ENCODE measurements at places on chromosomes 4 and X.

DNA sequence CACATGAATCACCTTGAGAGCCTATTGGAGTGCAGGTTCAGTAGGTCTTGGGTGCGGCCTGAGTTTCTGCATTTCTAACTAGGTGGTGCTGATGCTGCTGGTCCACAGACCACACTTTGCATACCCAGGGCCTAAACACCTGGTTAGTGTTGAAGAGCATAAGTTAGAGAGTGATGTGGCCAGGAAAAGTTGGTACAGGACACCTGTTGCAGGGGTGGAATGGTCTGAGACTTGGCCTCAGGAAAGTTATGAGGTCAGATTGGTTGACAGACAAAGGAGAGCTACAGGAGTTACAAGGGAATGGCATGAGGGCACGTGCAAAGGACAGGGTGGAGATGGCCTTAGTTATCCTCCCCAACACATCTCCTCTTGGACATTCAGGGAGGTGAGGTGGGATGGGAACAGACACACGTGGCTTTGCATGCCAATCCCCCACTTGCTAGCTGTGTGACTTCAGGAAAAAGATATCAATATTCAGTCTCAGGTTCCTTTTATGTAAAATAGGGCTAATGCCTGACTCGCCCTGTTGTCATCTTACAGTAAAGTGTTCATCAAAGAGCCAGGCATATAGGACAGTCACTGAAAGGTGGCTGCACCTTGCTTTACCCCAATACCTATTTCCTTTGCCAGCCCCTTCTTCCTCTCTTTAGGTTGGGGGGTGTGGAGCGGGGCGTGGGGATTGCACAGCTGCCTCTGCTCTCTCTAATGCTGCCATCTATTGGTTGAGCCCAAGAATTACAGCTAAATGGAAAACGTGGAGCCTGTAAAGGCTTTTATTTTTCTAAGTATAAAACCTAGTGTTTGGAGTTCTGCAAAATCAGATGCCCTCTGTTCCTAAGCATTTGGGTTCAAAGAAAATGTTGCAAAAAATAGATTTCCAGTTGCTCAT, 47.5 kb downstream of the ATG4A start:
- DNase-seq = no peak

- no peak for DNase-seq
Measured at GRCh38 chr4:80125252-80126177, 52.5 kb upstream of the ANTXR2 start.

GRCh38 chrX:87518504-87518903, 902 bp downstream of the KLHL4 start:
- no peak for DNase-seq

DNA sequence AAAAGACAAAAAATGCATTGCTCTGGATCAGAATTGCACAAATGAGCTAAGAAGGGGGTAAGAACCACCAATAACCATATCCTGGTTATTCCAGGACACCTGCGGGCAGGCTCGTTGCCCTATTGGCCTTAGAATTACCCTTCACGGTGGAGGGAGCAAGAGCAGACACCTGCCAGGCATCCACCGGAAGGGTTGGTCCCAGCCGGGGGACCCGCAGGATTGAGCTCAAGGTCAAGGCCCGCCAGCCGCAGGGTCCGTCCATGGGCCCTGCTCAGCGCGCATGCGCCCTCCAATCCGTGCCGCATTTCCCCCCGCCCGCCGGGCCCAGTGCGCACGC, 575 bp downstream of the SLC25A6 start:
- peak; percentile 87 for DNase-seq

DNA sequence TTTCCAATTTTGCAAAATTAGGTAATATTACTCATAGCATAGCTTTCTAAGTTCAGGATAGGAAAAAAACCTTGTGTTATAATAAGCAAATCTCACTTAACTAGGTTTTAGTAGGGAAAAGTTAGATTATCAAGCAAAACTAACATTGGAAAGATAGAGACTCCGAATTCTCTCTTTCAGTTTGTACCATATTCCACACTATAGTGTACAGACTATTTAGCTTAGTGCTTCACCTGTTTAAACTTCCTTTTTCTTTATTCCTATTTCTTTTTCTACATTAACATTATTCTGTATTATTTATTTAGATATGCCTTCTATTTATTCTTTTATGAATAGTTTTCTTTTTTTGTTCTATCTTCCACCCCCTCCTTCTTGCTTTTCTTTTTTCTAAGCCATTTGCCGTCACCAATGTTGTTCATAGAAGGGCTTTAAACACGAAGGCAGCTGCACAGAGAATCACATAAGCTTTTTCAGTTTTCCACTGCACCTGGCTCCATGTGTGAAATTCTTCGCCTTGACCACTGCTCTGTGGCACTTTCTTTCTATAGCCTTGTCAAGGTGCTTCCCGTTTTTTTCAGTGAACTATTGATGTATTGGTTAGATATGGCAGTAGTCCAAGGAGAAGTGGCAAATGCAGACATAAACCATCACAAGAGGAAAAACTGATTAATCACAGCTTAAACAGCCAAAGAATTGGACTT, 8.5 kb downstream of the PCDH10 start:
- DNase-seq = no peak

GRCh38 chr4:155271557-155271956, 63.1 kb downstream of the NPY2R start:
- no peak for DNase-seq

GRCh38 chr4:55947912-55948725, 626 bp upstream of the CEP135 start:
- no peak for DNase-seq

DNA sequence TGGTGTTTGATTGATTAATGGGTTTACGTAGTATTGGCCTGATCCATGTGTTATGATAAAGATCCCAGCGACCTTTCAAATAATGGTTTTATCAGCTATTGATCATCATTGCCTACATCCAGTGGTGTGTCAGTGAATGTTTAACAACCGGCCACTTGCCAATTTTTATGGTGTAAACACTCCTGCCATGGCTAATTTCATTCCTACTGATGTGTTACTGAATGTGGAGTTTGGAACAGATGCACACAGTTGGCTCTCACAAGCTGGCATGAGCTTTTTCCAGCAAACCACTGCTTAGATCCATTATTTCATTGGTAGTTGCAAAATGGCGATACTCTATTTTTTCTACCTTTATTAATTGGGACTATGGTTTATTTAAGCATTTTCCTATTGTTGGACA, 139.9 kb downstream of the REPS2 start:
- DNase-seq = no peak

GRCh38 chrX:103830848-103831247, 1.2 kb downstream of the RAB9B start:
- DNase-seq = no peak

DNA sequence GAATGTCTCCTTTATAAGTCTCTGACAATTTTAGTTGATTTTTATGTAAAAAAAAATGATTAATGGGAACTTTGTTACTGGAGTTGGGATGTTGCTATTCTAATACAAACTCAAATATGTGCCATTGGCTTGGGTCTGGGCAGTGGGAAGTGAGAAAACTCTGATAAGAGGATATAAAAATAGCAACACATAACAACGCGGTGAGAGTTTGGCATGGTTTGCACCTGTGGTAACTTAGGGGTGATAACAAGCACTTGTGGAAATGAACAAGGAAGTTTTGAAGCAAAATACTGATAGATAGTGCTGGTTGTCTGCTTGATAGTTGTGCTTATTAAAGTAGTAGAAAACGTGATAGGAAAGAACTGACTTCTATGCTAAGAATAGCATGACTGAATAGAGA, 743.3 kb upstream of the AGA start:
- DNase-seq = no peak

DNA sequence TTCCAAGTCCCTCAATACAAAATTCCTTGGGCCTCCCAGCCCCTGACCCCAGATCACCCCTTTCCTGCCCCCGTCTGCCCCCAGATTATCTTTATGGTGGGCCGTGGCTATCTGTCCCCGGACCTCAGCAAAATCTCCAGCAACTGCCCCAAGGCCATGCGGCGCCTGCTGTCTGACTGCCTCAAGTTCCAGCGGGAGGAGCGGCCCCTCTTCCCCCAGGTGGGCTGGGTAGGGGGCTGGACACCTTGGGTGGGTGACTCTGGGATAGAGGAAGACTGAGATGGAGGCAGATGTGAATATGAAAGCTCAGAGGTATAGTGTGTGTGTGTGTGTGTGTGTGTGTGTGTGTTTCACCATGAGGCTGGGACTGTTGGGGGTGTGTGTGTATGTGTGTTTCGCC, 9.8 kb downstream of the ARAF start:
- no peak for DNase-seq

GRCh38 chr4:48668254-48669017, 111.6 kb downstream of the FRYL start:
- DNase-seq = no peak

- DNase-seq = no peak
Measured at GRCh38 chr4:590313-590841, 14.3 kb upstream of the TMEM271 start.

- DNase-seq = no peak
Measured at GRCh38 chr4:6959261-6959660, 49.6 kb downstream of the TBC1D14 start.

DNA sequence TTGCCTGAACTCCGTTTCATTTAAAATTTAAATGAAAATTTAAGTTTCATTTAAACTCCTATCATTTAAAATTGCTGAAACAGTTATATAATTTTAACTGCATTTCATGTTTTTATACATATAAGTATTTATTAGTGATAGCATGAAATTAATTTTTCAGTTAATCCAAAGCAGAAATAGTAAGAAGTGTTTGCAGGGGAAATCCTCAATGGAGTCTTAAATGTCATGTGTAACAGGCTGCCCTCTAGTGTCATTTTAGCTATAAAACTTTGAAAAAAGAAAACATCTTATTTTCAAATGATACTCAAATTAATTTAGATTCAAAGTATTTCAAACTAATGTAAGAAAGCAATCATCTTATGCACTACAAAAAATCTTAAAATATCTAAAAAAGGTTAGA, 27.2 kb downstream of the TAPT1 start:
- no peak for DNase-seq

Measured in stimulated activated CD8-positive, alpha-beta memory T cell treated with anti-CD3 and anti-CD28 coated beads, Interleukin-7, amount 100 ng/mL, for 24 hours (primary cell).